ENCODE measurements at places on chromosomes 4 and X.

DNA sequence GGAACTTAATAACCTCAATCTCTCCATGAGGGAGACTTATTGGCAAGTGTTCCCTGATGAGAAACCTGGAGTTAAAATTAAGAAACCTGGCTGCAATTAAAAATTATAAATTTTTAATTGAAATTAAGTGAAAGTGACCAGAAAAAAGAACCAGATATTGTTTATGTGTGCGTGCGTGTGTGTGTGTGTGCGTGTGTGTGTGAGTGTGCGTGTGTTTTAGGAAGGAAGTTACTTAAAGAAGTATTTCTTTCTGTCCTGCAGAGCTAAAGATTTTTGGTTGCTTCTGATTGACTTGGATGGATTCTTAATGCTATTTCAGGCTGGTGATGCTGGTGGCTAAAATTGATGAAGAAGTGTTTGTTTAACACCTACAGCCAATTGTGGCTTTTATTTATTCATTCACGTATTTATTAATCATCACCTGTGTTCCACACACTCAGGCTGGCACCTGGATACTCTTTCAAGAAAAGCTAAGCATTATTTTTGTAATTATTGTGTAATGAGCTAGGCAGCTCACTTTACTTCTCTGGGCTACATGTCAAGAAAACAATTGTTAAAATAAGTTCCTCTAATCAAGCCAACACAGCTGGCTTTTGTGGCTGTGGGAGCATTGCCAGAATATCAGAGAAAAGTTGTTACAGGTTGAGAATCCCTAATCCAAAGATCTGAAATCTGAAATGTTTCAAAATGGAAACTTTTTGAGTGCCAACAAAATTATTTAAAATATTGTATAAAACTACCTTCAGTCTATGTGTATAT lies 68.5 kb downstream of the CEP44 start:
- no peak for DNase-seq

GRCh38 chr4:155759372-155760252 lies 791 bp downstream of the GUCY1B1 start:
- peak; percentile 8 for DNase-seq

DNA sequence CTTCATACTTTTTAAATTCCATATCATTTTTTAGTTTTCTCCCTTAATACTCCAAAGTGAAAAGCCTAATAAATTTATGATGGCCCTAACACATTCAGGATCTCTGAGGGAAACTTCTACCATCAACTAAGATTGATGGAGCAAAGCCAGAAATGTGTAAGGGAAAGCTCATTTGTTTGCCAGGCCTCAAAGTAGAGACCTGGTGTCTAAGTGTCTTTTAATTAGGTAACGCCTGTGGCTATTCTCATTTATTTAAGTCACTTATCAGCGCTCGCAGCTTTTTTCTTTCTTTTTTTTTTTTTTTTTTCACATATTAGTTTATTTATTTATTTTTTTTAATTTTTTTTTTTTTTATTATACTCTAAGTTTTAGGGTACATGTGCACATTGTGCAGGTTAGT lies 242.4 kb downstream of the TMA16 start:
- no peak for DNase-seq

GRCh38 chr4:46445710-46446314 lies 55.9 kb upstream of the GABRA2 start:
- DNase-seq: no peak

- no peak for DNase-seq
Measured at GRCh38 chr4:119281393-119281792, 40.5 kb downstream of the FABP2 start.

All from AG10803 (cell line).